ENCODE measurements at places on chromosomes 2 and 18. TPM values are rescaled to one million over a fixed set of nuclear protein-coding genes. Genes with fewer than 3 reads are reported as not detected.
A peak's percentile ranks its signal among the peaks of the same experiment; 100 is the strongest.

GRCh38 chr2:109467701-109468100, 146.1 kb downstream of the SEPTIN10 start:
- DNase-seq, result peak; percentile 46
- H3K4me3 ChIP-seq, result no peak overlapping the region
- H3K27ac ChIP-seq, result peak overlapping the region; percentile 67
- H3K27me3 ChIP-seq, result no peaks in the 10 kb centered on the region
- H3K36me3 ChIP-seq, result no peaks in the 10 kb centered on the region
- peaks cover 54% of the 10 kb centered on the region for H3K4me1 ChIP-seq

- no peaks in the 10 kb centered on the region for H3K36me3 ChIP-seq
- H3K27me3 ChIP-seq, result no peaks in the 10 kb centered on the region
- no peak for DNase-seq
- H3K27ac ChIP-seq, result no peak overlapping the region
Observed at GRCh38 chr2:167275046-167275445, 386.8 kb downstream of the XIRP2 start.

- H3K4me3 ChIP-seq, result no peak overlapping the region
- H3K36me3 ChIP-seq, result no peaks in the 10 kb centered on the region
- peaks cover 11% of the 10 kb centered on the region for H3K4me1 ChIP-seq
- DNase-seq, result no peak
- H3K27me3 ChIP-seq, result no peaks in the 10 kb centered on the region
Observed at GRCh38 chr2:226376516-226377180, 423.0 kb downstream of the IRS1 start.

- H3K4me1 ChIP-seq, result peaks cover 19% of the 10 kb centered on the region
- H3K4me3 ChIP-seq, result no peak overlapping the region
- no peaks in the 10 kb centered on the region for H3K27me3 ChIP-seq
- peak; percentile 56 for DNase-seq
- H3K27ac ChIP-seq, result no peak overlapping the region
Observed at GRCh38 chr18:63322908-63323634, 3.5 kb upstream of the BCL2 start.

- DNase-seq, result no peak
- H3K27ac ChIP-seq, result no peak overlapping the region
Observed at GRCh38 chr2:196390243-196391148, 219.1 kb upstream of the STK17B start.

DNA sequence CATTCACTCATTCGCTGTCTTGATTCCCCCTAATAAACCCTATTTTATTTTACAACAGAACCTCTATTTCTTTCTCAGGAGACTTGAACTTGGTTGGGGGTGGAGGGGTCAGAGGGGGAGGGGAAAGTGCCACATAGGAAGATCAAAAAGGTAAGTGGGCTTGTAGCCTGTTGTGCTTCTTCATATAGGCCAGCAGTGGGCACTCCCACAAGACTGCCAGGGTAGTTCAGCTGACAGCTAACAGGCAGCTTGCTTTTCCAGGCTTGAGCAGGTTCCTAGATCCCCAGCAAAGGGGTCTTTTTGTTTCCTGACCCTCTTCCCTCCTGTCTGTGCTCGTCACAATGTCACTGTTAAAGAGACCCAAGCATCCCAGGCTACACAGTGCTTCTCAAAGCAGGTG, 829 bp upstream of the KIAA2012 start:
- H3K4me3 ChIP-seq, result no peak overlapping the region
- H3K27ac ChIP-seq, result no peak overlapping the region
- no peaks in the 10 kb centered on the region for H3K27me3 ChIP-seq
- H3K36me3 ChIP-seq, result no peaks in the 10 kb centered on the region
- no peak for DNase-seq

DNA sequence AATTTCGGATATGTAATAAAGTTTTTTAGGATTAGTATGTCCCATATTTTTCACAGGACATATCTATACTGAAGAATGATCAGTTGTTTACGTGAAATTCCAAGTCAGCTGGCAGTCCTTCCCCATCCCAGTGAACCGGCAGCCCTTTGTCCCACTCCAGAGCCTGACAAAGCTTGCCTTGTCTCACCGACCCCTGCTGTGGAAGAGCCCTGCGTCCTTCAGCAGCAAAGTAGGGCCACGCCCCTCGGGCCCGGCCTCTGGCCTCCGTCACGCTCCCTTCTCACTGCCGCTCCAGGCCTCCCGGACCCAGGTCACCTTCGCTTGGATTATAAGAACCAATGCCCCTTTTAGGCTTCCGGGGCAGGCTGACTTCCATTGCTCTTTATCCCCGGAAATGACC, 89.8 kb upstream of the TGIF1 start:
- no peaks in the 10 kb centered on the region for H3K36me3 ChIP-seq
- no peaks in the 10 kb centered on the region for H3K4me1 ChIP-seq
- H3K4me3 ChIP-seq, result no peak overlapping the region
- DNase-seq, result no peak
- H3K27ac ChIP-seq, result no peak overlapping the region

DNA sequence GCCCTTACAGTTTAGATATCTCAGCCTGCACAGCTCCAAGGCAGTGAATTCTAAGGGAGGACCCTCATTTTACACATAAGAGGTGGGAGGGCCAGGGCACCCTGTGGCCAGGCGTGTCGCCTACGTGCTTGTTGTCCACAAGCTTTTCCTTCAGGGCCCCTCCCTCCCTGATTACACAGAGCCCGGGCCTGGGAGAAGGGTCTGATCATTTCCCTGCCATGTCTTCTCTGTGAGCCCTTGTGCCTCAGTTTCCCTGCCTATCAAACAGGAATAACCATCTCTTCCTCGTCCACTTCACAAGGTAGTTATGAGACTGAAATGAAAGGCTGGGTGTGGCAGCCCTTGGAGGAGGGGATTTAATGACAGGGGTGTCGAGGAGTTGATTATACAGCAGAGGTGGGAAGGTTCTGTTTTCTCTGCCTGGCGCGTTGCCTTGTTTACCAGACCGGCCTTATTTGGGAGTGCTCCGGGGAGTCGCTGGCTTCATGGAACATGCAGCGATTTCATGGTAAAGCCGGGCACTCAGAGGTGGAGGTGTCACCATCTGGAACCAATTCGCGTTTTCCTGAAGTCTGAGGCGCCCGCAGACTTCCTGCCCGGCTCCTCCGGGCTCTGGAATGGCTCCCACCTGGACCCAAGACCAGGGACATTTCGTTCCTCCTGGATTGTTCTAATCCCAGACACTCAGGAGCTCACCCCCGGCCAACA, 208.9 kb downstream of the KLHL29 start:
- H3K27me3 ChIP-seq, result no peaks in the 10 kb centered on the region
- no peak for DNase-seq
- peak overlapping the region; percentile 96 for H3K27ac ChIP-seq
- H3K4me1 ChIP-seq, result peaks cover 44% of the 10 kb centered on the region
- H3K36me3 ChIP-seq, result no peaks in the 10 kb centered on the region
- H3K4me3 ChIP-seq, result no peak overlapping the region

DNA sequence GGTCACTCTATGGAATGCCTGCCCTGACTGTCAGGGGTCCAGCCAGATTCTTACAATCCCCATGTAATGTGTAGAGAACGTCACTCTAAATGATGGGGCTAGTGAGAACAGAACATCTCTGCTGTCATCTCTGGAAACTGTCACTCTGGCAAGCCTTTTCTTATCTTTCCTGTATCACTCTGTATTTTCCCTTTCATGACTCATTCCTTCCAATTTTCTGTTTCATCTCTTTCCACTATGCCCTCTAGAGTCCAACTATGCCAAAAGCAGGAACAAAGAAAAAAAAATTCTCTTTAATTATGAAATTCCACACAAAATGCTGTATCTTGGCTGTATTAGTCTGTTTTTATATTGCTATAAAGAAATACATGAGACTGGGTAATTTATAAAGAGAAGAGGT, 608.8 kb downstream of the ADCYAP1 start:
- H3K4me1 ChIP-seq, result no peaks in the 10 kb centered on the region
- no peaks in the 10 kb centered on the region for H3K27me3 ChIP-seq
- H3K27ac ChIP-seq, result no peak overlapping the region
- H3K36me3 ChIP-seq, result no peaks in the 10 kb centered on the region
- DNase-seq, result no peak

PID1 gene
- total RNA-seq, result 2.1 TPM

GPR75 gene
- total RNA-seq, result 2.3 TPM

OSBPL6 gene
- 0.03 TPM for total RNA-seq

KIAA1328 gene
- 3.9 TPM for total RNA-seq

TNFAIP6 gene
- 1.5 TPM for total RNA-seq

IL36RN gene
- not detected for total RNA-seq

MYOM1 gene
- total RNA-seq, result not detected
